T-helper 2 cell (primary cell): ENCODE measurements at places on chromosomes 13 and 19.

- DNase-seq, result no peak
These were observed 1.4 kb downstream of the RETN start for GRCh38 chr19:7670150-7670783.

DNA sequence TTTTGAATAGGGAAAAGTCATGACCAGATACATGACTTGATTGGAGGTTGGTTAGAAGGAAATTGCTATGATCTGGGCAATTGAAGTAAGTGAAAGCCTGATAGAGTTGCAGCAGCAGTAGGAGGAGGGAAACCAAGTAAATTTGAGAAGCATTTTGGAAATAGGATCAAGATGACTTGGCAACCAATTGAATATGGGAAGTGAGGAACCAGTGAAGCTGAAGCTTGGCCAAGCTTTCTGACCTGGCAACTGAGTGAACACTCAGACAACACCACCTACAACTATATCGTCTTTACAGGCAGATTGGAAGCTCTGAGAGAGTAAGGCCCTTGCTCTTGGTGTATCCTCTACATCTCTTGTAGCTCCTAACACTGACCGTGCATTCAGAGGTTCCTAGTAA is 16.2 kb upstream of the KATNAL1 start:
- no peak for DNase-seq

GRCh38 chr19:58440556-58440955 is 603 bp upstream of the ZNF132 start:
- no peak for DNase-seq

DNA sequence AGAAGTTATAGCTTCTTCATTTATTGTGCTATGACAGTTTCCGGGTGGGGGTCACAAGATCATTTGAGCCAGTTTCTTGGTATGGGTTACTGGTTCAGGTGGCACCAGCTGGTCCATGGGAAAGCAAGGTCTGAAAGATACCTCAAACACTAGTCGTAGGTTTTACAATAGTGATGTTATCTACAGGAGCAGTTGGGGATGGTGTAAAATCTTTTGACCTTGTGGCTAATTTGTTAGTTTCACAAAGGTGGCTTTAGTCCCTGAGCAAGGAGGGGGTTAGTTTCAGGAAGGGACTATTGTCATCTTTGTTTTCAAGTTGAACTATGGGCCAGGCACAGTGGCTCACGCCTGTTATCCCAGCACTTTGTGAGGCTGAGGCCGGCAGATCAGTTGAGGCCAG is 24.6 kb downstream of the CHST8 start:
- no peak for DNase-seq

DNA sequence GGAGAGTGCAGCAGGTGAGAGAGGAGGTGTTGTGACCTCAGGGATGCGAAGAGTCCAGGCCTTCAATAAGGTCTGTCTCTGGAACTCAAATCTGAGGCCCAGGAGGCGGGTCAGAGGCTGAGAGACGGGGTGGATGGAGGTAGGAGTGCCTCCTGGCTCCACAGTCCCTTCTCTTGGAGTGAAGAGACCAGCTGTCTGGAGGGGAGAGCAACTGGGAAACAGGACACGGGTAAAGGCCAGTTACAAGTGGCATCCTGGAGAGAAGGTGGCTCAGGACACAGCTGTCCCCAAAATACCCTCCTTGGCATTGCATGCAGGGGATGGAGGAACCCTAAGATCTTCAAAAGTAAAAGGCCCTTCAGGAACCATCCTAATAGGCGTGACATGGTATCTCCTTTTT is 19.2 kb downstream of the PDE4A start:
- no peak for DNase-seq

GRCh38 chr19:12232961-12233360 is 61.7 kb downstream of the ZNF44 start:
- DNase-seq, result no peak

GRCh38 chr13:31781064-31781463 is 41.7 kb downstream of the RXFP2 start:
- no peak for DNase-seq

DNA sequence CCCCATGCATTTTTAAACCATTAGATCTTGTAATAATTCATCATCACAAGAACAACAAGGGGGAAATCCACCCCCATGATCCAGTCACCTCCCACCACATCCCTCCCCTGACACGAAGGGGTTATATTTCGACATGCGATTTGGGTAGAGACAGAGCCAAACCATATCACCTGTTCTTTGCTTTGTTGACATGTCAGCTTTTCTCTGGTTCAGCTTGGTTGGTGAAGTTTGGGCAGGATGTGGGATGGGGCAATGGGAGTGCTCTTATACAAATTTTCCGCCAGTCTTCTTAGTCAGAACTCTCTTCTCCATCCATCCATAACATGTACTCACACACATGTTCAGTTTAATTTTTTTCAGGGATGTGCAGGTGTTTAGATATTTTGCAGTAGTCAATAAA is 12.9 kb downstream of the TPP2 start:
- DNase-seq, result no peak

- DNase-seq, result no peak
These were observed 109.7 kb upstream of the RNF113B start for GRCh38 chr13:98286799-98287198.

- DNase-seq, result no peak
These were observed 9.9 kb upstream of the ZNF90 start for GRCh38 chr19:20067943-20068342.

DNA sequence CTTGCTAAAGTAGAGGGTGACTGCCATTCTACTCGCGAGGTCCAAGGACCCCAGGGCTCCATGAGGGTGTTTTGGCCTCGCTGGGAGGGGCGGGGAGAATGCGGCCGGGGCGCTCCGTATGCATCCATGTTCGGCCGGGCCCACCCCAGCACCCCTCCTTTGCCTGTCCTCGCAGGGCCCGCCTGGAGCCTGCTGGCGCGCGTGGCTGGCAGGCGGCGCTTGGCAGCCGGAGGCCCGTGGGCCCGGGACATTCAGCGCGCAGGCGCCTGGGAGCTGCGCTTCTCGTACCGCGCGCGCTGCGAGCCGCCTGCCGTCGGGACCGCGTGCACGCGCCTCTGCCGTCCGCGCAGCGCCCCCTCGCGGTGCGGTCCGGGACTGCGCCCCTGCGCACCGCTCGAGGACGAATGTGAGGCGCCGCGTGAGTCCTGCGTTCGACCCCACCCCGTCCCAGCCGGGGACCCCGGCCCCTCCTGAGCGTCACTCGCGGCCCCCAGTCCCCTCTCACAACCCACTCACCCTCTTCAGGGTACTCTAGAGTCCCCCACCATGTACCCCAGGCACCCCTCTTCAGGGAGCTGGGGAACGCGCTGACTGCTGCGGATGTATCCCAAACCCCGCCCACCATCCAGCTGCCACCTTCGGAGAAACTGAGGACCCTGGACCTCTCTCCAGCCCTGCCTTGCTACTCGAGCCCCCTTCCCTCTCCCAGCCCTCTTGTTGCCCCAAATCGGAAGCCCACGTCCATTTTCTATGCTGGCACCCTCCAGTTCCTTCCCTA is 4.1 kb downstream of the DLL3 start:
- DNase-seq, result peak; percentile 92

DNA sequence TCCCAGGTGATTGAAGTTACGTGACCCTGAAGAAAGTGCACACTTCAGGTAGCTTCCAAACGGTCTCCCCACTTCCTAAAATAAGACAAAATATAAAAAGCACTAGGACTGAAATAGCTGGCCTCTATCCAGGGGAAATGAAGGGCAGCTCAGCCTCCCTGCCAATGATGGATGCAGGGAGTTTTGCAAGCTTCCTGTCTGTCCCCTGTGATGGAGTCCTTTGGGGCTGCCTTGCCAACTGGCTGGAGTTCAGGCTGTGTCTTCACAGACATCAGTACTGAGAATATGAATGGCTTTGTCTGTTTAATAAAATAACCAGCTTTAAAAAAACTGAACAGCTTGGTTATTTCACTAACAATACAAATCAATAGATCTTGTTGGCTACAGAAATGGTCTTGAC is 101.4 kb upstream of the GPR12 start:
- DNase-seq, result no peak

DNA sequence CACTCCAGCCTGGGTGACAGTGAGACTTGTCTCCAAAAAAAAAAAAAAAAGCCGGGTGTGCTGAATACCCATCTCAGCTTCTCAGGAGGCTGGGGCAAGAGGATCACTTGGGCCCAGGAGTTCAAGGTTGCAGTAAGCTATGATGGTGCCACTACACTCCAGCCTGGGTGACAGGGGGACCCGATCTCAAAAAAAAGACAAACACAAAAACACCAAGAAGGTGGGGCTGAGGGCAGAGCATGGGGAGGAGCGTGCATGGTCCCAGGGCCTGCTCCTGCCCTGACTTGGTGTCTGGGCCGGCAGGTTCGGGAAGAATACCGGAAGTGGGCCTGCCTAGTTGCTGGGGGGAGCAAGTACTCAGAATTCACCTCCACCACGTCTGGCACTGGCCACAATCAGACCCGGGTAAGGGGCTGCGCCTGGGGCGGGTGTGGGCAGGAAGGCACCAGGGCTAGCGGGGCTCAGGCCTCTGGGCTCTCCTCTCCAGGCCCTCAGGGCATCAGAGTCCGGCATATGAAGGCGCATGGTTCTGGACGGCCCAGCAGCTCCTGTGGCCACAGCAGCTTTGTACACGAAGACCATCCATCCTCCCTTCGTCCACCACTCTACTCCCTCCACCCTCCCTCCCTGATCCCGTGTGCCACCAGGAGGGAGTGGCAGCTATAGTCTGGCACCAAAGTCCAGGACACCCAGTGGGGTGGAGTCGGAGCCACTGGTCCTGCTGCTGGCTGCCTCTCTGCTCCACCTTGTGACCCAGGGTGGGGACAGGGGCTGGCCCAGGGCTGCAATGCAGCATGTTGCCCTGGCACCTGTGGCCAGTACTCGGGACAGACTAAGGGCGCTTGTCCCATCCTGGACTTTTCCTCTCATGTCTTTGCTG is 11.3 kb downstream of the DDX39A start:
- DNase-seq, result no peak

DNA sequence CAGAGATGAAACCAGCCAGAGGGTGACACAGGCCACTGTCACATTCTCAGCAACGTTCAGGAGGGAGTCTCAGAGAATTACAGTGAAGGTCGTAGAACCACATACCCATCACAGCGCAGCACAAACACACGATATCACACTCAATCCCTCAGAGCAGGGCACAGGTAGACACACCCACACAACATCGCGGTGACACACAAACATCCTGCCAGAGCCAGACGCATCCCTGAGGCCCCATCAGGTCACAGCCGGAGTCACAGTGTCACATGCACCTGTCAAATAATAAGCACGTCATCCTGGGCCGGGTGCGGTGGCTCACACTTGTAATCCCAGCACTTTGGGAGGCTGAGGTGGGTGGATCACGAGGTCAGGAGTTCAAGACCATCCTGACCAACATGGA is 17.5 kb downstream of the ELAVL3 start:
- no peak for DNase-seq

DNA sequence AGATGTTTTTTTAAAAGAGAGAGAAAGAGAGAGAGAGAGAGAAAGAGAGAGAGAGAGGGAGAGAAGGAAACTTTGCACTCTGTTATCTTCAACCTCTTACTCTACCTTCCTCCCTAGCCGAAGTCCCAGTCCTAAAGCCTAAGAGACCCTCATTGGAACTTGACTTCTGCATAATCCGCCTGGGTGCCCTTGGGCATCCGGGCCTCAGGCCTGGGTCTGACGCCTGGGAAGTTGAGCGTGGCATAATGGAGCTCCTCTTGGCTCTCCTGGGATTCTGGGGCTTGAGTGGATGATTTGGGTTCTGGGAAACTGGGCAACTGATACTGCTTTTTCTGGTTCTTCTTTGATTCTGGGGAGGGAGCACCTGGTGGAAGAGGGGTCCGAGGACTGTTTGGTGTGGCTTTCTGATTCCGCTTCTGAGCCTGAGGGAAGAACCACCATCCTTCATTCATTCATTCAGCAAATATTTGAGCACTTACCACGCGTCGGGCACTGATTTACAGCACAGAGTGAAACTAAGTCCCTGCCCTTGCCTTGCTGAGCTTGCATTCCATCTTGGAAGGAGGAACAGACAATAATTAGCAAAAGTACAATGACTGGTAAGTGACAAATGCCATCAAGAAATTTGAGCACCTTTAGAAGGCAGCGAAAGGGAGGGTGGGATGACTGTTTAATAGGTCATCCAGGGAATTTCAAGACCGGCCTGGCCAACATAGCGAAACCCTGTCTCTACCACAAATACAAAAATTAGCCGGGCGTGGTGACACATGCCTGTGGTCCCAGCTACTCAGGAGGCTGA is 6.3 kb downstream of the SIGLEC10 start:
- no peak for DNase-seq

- no peak for DNase-seq
These were observed 676.7 kb upstream of the SPRY2 start for GRCh38 chr13:81017513-81018152.

GRCh38 chr13:70171151-70171550 is 62.9 kb upstream of the KLHL1 start:
- DNase-seq, result no peak

- no peak for DNase-seq
These were observed 1423.8 kb upstream of the MIR17HG start for GRCh38 chr13:89923736-89924135.

DNA sequence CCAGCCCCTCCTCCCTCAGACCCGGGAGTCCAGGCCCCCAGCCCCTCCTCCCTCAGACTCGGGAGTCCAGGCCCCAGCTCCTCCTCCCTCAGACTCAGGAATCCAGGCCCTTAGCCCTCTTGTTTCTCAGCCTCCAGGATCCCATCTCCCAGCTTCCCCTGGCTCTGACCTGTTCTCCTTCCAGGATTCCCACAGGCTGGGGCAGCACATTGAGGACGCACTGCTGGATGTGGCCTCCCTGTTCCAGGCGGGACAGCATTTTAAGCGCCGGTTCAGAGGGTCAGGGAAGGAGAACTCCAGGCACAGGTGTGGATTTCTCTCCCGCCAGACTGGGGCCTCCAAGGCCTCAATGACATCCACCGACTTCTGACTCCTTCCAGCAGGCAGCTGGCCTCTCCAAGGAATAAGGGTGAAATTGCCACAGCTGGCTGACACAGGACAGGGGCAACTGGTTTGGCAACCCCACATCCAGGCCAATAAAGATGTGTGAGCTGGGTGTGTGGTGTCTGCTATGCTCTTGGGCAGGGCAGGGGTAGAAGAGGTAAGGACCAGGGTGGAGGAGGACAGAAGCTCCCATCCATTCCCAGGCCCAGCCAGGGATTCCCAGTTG is 22.4 kb downstream of the CPT1C start:
- no peak for DNase-seq
